Ascending aorta (tissue), 2 donors: ENCODE measurements at places on chromosomes 11 and 22.

DNA sequence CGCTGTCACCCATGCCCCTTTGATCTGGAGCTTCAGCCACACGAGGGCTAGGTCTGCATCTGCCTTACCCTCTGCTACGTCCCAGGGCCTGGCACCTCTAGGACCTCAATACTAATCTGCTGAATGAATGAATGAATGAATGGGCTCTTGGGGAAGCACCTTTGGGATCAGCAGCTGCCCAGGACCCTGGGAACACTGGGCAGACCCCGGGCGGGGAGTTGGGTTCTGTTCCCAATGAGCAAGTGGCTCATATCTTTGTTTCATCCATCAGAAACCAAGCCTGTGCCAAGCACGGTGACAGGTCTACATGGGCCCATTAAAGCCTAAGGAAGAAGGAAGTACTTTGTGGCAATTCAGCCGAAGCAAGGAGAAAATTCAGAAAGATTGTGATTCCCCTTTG, 41.5 kb upstream of the SHISAL1 start:
- DNase-seq, result no peak

- no peak for DNase-seq
Observed at GRCh38 chr11:58575377-58576020, at the start of gene LPXN. Gene LPXN, minus strand, starts transcription at chr11:58575856. Its CDS starts 84 bp downstream, at chr11:58575772.

DNA sequence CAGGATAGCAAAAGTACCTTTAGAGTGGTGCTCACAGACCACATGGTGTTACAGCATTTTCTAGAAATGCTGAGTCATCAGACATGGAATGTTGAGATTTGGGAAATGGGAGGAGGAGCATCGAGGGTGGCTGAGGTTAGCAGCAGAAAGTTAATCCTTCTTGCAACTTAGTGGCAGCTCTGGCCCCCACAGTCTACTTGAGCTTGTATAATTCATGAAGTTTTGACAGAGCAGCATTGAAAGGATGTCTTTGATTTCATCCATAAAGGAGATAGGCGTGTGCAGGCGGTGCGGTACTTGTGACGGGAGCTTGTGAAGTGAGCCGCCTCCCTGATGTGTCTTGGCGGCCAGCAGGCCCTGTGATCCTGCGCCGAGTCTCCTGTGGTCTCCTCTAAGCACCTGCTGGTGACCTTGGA, 330.5 kb downstream of the TBC1D22A start:
- DNase-seq, result no peak

DNA sequence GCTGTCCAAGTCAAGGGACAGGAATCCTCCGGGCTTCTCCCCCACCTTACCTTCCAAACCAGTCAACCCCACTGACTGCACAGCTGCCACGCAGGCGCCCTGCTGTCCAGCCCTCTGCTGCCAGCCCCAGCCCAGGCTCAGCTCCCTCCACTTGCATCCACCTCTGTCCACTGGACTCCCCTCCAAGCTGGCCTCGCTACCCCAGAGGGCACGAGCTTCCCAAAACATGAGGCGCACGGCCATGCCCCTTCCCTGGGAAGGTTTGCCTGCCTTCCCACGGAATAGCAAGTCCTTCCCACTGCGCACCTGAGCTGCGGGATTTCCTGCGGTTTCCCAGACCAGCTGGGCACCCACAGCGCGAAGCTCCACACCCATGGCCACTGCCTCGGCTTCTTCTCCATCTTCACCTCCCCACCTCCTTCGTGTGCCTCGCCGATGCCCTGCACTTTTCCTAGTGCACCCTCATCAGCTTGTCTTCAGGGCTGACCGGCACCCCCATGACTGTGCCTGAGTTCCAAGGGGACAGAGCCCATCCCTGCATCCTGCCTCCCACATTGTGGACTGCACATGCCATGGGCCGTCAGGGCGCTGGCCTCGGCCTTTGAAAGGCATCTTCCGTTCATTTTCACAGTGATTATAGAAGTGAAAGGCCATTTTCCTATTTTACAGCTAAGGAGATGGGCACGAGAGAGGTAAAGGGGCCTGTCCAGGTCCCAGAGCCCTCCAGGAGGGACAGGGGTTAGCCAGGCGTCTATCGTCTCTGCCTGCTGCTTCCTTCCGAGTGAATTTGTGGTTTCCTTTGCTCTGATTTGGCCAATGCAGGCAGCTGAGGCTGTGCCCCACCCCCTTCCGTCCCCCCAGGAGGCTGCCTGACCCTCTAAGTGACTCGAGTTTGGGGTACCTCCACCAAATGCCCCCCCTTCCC, 16.4 kb downstream of the IFITM10 start:
- DNase-seq, result no peak

DNA sequence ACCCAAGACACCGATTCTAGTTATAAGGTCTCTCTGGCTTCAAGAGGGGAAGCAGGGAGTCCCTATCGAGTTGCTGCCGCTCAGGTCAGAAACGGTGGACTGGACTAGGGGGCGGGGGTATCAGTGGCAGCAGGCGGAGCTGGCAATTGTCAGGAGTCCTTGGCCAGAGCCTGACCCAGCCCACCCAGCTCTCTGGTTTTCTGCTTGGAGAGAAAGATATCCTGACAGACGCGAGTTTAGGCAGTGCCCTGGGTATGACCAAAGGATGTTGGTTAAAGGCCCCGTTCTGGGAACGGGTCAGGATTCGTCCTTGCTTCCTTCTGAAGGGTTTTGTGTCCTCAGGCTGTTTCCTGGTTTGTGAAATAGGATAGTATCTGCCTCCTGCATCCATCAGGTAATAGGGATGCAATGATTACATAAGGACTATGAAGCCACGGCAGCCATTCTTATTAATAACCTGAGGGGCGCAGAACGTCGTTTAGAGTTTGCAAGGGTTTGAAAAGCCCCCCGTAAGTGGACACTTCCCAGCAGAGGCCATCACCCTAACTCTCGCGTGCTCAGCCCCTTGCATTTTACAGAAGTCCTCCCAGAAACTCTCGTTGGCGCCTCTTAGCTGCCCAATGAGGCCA, 700 bp upstream of the DEPDC5 start:
- peak; percentile 74 for DNase-seq

DNA sequence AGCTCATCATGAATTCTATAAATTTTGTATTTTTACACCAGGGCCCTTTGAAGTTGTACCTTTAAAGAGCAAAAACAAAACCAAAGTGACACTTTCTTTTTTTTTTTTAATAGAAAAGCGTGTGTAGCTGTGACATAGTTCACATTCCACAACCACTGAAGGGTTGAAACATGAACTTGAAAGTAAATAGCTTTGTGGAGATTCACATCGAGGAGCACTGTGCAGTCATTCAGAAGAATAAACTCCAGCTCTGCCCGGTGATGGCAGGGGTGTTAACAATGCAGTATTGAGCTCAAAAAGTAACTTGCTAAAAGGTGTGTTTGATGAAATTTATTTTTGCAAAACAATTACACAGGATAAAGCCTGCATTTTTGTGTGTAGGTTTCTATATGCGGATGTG, 1166.2 kb downstream of the TBC1D22A start:
- DNase-seq, result no peak

- no peak for DNase-seq
Observed at GRCh38 chr22:37640591-37641560, 1.4 kb downstream of the SH3BP1 start.

DNA sequence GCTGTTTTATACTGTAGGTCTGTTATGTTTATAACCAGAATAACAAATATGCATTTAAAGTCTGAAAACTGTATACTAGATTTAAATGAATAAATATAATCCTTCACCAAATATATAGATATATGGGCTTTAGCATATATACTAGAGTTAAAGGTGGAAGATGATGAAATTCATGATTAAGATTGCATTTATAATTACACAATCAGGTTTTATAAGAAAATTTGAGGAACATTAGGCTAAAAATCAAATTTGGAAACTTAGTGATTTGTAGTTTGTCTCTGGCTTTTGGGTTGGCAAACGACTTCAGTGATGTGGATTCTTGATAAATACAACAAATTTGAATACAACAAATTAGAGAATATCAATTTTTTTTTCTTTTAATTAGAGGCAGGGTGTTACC, 10.0 kb downstream of the BCL2L13 start:
- no peak for DNase-seq

GRCh38 chr11:33545931-33546330, 154.7 kb downstream of the C11orf91 start:
- DNase-seq, result no peak

- no peak for DNase-seq
Observed at GRCh38 chr11:33735271-33736147, 714 bp downstream of the CD59 start.

DNA sequence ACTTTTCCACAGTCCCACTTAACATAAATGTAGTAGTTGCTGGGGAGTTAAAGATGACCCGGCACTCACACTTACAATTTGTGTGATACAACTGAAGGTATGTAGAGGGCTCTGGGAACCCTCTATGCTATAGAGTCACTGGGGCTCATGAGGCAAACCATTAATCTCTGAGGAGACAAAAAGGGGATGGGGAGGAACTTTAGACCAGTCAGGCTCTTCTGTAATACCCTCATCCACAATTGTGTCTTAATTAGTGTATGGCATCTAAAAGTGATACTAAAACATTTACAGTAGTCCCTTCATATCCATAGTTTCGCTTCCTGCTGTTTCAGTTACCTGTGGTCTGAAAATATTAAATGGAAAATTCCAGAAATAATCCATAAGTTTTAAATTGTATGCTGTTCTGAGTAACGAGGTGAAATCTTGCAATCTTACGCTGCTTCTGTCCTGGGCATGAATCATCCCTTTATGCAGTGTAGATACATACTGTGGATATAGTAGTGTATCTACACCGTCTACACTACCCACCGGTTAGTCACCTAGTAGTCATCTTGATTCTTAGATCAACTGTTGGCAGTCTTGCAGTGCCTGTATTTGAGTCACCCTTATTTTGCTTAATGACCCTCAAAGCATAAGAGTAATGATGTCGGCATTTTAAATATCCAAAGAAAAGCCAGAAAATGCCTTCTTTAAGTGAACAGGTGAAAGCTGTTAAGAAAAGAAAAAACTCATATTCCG, 12.2 kb downstream of the CBL start:
- DNase-seq, result no peak

- no peak for DNase-seq
Observed at GRCh38 chr22:27654546-27655445, 146.8 kb downstream of the MN1 start.

DNA sequence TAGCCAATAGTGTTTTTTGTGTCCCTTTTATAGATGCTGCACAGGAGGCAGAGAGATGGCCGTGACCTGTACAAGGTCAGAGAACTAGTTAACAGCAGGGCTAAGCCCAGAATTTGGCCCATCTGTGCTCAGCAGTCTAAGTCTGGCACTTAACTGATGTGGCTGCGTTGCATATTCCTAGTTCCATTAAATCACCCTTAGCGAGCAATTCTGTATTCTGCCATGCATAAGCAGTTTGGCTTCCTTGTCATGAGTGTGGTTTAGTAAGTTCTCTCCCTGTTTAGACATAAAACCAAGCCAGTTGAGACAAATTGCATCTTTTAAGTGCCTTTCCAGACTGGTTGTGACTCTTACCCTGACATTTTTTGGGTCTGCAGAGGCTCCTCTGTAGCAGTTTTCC, 230.6 kb upstream of the TENM4 start:
- no peak for DNase-seq

GRCh38 chr11:30260813-30261212, 30.0 kb downstream of the FSHB start:
- DNase-seq, result no peak

DNA sequence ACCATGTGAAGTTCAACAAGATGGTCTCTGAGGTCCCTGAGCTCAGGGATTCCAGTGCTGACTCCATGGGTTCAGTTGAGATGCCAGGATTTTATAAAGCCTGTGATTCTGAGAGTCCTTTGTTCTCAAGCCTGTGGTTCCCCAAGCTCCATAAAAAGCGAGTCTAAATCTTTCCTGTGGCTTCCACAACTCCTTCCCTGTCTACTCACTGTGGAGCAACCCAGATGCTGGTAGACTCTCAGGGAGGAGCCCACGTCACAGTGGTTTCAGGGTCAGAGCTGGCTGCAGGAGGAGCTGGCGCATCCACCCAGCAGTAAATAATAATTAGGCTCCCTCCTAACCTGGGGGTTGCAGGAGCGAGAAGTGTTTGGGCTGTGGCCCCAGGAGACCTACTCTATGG, 2.0 kb upstream of the RELT start:
- no peak for DNase-seq

- DNase-seq, result no peak
Observed at GRCh38 chr11:116610190-116610589, 162.6 kb downstream of the BUD13 start.

- DNase-seq, result no peak
Observed at GRCh38 chr11:120198403-120198786, 12.4 kb upstream of the OAF start.

- no peak for DNase-seq
Observed at GRCh38 chr11:108934289-108934688, 269.4 kb downstream of the DDX10 start.

DNA sequence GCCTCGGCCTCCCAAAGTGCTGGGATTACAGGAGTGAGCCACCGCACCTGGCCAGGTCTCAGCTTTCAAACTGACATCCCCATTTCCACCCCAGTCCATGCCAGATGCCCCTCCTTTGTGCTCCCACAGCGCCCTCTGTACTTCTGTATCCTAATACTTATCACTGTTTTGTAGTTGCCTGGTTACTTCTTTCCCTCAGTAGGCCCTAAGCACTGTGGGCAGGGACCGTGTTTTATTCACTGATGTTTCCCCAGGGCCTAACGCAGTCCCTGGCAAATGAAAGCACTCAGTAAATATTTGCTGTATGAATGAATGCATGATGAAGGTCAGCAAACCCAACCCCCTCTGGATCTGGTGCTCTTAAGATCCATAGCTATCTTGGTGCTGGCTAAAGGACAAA, 2.2 kb upstream of the TRIM3 start:
- DNase-seq, result no peak

- no peak for DNase-seq
Observed at GRCh38 chr11:90237004-90237403, 14.2 kb upstream of the CHORDC1 start.

GRCh38 chr22:34502821-34503220, 563.1 kb upstream of the ISX start:
- DNase-seq, result no peak

GRCh38 chr11:66479394-66480116, 679 bp upstream of the DPP3 start:
- DNase-seq, result peak; percentile 78

- no peak for DNase-seq
Observed at GRCh38 chr11:134958870-134959269, 546.8 kb upstream of the B3GAT1 start.

DNA sequence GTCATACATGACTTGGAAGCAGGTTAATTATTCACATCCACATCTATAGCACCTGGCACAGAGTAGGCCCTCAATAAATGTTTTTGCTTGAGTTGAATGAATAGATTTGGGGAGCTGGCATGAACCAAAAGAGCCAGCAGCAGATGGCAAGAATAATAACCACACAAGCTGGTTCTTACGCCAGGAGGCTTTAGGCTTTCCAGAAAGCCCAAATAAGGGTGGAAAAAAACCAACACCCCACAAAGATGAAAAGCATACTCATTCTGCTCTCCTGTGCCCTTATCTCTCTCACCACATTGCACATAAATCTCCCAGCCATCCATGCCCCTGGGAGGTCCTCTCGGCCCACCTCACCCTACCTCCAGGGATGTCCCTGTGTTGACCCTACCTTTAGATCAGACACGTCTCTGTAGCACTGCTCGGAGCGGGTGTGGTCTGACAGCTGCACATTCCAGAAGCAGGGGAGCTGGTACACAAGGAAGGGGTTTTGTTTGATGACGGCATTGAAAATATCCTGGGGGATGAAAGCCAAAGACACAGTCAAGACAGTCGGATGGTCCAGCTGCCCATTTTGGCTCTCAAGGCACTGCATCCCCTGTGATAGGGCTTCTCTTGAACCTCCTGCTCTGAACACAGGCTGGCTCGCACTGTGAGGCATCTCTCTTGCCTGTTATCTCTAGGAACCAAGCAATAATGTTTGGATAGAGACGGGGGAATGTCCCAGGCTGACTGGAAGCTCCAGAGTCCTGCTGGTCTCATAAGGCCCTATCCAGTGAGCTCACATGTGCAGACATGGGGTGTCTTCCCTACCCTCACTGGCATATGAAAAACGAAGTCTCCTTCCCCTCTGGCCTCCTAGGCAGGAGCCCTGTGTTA, 323.6 kb upstream of the SYN3 start:
- no peak for DNase-seq
